Stimulated activated CD8-positive, alpha-beta memory T cell treated with anti-CD3 and anti-CD28 coated beads, Interleukin-7, amount 100 ng/mL, for 4 hours (primary cell): ENCODE measurements at places on chromosomes 12 and 14.

- DNase-seq = no peak
Measured at GRCh38 chr12:38149395-38150073, 167.0 kb upstream of the ALG10B start.

DNA sequence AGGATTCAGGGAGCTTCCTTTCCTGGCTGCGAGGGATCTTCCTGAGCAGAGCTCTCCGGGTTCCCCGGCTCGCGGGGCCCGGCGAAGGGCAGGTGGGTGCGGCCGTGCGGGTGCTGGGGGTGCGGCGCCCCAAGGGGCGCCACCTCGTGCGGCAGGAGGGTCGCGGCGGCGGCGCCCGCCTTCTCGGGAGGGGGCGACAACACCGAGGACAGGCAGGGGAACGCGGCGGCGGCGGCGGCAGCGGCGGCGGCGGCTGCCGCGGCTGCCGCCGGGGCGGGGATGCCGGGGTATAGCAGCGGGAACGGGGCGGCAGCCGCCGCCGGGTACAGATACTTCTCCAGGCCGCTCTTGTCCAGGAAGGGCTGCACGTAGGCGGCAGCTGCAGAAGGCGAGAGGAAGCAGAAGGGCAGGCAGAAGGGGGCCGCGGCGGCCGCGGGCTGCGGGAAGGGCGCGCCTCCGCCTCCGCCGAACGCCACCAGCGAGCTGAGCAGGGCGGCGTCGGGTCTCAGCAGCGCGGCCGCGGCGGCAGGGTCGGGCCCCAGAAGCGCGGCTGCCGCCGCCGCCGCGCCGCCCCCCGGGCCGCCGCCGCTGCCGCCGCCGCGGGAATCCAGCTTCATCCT, 2.7 kb downstream of the BHLHE41 start:
- DNase-seq = peak; percentile 21

- DNase-seq = no peak
Measured at GRCh38 chr14:59776468-59776867, 94.1 kb downstream of the RTN1 start.

DNA sequence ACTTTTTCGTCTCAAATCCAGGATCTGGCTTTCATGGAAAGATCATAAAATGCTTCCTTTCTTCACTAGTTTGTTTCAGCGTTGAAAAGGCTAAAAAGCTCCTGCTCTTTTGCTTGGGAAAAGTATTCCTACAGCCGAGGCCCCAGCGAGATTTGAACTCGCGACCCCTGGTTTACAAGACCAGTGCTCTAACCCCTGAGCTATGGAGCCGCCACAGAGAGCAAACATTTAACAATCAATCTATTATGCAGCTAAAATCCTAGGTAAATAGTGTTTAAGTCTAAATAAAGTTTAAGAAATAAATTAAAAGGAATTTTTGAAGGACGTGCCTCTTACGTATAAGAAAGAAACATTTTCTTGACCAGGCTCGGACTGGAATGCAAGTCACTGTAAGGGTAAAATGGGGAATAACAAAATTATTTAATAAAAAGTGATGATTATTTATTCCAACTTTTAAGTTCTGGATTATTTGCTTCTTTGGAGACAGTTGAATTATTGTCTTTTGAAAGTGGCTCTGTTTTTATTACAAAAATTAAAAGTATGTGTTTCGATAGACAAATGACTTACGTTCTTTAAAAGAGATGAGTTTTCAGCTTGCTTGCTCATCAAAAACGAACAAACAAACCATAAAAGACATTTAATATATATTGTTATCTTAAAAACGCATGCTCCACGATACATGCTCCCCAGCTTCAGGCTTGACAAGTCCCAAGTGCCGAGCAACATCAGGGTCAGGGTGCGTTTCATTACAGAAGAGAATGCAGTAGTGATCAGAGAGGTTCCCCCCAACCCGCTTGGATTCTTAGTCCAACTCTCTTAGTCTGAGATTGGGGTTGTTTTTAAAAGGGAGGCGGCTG, 10.2 kb downstream of the OR6S1 start:
- no peak for DNase-seq

DNA sequence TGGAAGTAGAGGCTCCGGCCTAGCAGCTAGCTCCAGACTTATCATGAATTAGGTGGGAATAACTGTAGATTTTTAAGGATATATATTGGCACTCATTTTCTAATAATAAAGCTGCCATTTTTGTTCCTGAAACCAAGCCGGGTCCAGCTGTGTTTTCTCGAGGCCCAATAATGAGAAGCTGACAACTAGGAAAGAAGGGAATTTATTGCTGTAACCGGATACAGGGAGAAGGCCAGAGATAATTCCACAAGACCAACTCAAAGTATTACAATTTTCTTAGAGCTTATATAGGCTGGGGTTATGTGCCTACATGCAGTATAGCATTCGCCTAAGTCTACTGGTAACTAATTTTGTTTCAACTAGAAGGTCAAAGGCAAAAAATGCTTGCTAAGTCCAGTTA, 122.3 kb upstream of the FBXO33 start:
- no peak for DNase-seq

GRCh38 chr12:41557344-41557743, 369.2 kb downstream of the PDZRN4 start:
- DNase-seq = no peak

DNA sequence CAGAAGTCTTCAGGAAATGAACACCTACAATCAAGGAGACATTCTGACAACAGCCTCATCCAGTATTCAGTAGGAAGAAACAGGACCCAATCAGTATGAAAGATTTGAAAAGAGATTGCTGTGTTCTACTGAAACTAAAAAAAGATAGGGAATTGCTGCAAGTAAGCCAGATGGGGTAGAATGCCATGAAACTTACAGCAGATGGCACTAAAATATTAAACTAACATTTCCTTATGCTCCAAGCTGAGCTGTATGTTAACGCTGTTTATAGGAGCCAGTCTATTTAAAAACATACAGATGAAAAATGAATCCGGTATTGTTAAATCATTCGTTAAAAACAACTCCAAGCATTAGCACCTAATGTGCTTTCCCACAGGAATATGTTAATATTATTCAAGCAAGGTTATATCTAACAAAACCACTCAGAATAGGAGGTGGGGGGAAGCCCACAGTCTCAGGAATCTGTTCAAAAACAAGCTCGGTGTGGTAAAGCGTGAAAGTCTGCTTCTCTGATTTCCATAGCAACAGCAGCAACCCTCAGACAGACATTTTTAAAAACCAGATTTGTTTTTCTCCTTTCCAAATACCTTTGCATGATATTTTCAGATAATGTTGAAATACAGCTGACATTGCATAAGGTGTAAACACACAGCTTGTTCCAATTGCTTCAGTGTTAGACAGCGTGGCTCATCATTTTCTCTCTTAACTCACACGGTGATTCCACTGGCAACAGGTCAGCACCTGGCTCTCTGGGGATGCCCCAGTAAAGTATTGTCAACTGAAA, 131.4 kb upstream of the CCDC175 start:
- no peak for DNase-seq

GRCh38 chr14:53516261-53516774, 363.2 kb upstream of the DDHD1 start:
- DNase-seq = no peak

- no peak for DNase-seq
Measured at GRCh38 chr12:623865-624372, 39.3 kb downstream of the NINJ2 start.

- DNase-seq = no peak
Measured at GRCh38 chr12:45974171-45974719, 16.1 kb downstream of the SCAF11 start.

DNA sequence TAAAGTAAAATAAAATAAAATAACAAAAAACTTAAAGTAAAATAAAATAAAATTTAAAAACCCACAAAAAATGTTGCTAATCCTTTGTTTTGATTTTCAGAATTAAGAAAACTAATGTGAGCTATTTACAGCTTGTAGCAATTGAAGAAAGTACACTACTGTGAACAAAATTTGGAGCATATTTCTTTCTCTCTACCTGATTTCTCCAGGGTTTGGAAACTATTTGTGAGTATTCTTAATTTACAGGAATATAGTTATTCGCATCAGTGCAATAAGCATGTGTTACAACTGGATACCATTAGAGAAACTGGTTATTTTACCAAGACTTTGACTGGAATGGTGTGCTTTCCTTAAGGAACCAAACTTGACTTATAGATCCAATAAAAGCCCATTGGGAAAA, 86.1 kb upstream of the CNOT2 start:
- DNase-seq = no peak

GRCh38 chr12:118175823-118176447, 40.0 kb downstream of the PEBP1 start:
- no peak for DNase-seq

- peak; percentile 30 for DNase-seq
Measured at GRCh38 chr12:56593909-56594621, 36.1 kb downstream of the BAZ2A start.

DNA sequence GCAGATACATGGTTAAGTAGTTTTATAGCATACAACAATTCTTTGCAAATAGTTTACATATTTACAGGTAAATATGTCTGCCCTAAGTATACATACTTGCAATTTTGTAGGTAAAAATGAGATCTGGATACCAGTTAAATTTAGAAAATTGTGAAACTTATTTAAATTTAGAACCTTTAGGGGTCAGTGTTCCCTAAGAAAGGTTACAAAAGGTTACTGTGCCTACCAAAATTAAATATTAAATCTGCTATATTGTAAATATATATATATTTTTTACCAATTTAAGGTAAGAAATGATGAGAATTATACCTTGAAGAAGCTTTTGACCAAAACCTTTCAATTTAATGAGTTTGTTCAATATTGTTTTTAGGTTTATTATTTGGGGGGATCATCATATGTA, 54.0 kb downstream of the MIPOL1 start:
- no peak for DNase-seq

- no peak for DNase-seq
Measured at GRCh38 chr12:114425031-114425626, 19.2 kb upstream of the TBX5 start.

- no peak for DNase-seq
Measured at GRCh38 chr14:101494826-101495225, 66.5 kb upstream of the DIO3 start.

GRCh38 chr12:50786498-50787231, 22.8 kb downstream of the ATF1 start:
- no peak for DNase-seq
